Dorsolateral prefrontal cortex (tissue), 122 donors: ENCODE measurements at places on chromosomes 5 and 9. TPM values are rescaled to one million over a fixed set of nuclear protein-coding genes. Genes with fewer than 3 reads are reported as not detected.

PAIP2 gene
- total RNA-seq, result 172 TPM

GRCh38 chr5:74667396-74667795 is 17.6 kb upstream of the HEXB start:
- no peak for DNase-seq

DNA sequence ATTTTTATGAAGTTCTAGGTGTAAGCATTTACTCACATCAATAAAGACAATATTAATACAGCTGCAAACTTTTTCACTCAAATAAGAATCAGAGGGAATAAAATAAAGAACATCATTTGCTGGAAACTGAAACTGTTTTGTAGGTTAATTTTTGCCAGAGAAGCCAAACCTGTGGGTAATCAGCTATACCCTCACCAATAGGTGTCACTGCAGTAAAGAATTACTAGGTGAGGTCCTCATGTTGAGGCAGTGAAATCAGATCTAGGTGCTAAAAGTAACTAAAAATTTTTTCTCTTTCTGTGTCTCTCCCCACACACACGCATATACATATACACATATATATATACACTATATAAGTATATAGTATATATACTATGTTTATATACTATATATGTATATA is 1016.3 kb upstream of the SEMA6A start:
- DNase-seq, result no peak

SLC4A9 gene
- total RNA-seq, result 1.1 TPM

DNA sequence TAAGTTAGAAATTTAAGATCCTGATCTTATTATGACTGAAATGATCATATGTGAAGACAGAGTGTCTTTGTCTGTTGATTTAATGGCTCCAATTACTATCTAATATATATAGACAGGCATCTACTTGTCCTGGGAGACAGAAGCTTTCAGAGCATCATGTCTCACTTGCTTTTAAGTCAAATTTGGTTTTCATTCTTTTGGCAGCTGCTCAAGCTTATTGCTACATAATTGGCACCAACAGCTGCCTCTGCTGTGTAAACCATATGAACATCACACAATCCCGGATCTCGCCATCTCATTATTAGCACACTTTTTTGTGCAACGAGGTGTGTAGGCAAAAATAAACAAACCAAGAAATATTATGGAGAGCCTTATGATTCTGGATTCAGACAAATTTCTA is 1717.9 kb downstream of the EFNA5 start:
- DNase-seq, result no peak

DNA sequence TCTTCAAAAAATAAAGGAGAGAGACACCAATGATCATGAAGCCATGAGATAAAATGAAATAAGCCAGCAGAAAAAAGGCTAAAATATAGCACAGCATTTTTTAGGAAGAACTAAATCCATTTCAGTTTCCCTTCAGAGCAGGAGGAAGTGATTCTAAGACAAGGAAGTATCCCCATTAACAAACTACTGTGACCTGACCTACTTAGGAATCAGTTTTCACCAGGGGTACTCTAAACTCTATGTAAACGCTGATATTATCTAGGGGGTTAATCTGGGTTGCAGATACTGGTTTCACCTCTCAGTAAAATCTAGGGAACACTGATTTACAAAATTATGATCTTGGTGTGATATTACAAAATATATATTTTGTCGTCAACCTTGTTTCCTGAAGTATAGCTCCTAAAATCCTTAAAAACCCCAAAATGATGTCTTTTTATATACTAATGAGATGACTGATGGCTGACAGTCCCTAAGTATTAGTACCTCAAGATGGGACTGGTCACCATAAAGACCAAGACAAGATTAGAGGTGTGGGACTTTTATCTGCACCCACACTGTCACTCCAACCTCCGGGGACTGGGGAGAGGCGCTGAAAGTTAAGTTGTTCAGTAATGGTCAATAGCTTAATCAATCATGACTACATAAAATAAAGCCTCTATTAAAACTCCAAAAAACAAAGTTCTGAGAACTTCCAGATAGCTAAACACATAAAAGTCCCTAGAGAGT is 2.9 kb upstream of the FNBP1 start:
- DNase-seq, result no peak

IFNA13 gene
- 0.91 TPM for total RNA-seq

GRCh38 chr5:180290568-180291233 is 1.2 kb downstream of the MAPK9 start:
- DNase-seq, result no peak

- no peak for DNase-seq
Measured at GRCh38 chr5:172335721-172336120, 52.2 kb upstream of the UBTD2 start.

TMEM171 gene
- 2.9 TPM for total RNA-seq

TSLP gene
- 0.42 TPM for total RNA-seq

DNA sequence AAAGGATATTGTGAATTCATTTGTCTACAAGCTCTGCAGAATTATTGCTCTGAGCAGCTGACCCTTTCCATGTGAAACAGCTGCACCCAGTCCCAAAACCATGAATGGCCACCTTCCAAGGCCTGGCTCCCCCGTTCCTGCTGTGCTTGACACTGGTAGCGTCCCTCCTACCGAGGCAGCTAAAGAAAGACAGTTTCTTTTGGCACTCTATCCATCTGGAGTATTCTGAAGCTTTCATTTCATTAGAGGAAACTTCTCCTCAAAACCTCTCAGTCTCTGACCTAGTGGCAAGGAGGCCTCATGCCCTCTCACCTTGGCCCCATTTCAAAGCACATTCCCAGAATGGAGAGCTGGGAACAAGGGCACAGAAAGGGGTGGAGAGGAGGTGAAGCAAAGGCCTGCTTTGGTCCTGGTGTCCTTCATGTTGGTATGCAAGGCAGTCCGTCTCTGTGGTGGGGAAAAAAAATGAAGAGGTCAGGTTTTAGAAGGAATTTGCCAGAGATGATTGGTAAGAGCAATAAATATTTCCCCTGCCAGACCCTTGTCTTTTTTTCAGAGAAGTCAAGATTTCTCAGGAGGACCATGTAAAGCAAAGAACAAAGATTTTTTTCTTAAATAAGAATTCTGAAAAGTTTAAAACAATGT is 232.0 kb downstream of the RFK start:
- DNase-seq, result no peak

FBN2 gene
- total RNA-seq, result 1.0 TPM

- DNase-seq, result no peak
Measured at GRCh38 chr9:103872811-103873210, 221.3 kb upstream of the SMC2 start.

DNA sequence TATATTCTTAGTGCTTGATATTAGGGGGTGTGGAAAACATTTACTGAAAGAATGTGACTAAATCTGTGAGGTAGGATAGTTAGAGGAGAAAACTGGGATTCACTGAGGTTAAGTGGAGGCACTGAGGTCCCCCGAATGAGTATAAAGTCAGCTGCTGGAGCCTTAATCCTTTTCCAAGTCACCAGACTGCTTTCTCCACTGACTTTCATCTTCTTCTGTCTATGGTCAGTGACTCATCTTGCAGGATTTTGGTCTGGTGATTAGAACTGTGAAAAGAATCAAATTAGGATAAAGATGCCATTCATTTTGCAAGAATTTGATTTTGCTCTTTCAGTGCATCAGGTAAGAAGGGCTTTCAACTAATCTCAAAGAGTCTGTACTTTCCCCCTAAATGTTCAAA is 89.3 kb upstream of the ALDH1A1 start:
- DNase-seq, result no peak

DNA sequence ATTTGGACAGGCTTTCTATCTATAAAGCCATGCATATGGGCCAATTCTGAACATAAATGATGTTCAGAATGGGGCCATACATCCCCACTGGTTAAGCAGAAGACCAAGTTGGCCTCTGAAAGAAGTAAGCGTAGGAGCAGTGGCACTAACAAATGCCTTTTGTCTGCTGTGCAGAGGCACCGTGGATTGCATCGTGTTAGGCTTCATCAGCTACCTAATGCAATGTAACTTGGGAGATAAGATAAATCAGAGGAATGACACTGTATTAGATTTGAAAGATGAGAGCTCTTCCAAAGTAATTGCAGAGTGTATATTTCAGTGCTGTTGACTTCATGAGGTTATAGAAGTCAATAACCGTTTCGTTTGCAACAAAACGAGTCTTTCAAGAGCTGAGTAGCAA is 148.1 kb downstream of the PARP8 start:
- no peak for DNase-seq

DNA sequence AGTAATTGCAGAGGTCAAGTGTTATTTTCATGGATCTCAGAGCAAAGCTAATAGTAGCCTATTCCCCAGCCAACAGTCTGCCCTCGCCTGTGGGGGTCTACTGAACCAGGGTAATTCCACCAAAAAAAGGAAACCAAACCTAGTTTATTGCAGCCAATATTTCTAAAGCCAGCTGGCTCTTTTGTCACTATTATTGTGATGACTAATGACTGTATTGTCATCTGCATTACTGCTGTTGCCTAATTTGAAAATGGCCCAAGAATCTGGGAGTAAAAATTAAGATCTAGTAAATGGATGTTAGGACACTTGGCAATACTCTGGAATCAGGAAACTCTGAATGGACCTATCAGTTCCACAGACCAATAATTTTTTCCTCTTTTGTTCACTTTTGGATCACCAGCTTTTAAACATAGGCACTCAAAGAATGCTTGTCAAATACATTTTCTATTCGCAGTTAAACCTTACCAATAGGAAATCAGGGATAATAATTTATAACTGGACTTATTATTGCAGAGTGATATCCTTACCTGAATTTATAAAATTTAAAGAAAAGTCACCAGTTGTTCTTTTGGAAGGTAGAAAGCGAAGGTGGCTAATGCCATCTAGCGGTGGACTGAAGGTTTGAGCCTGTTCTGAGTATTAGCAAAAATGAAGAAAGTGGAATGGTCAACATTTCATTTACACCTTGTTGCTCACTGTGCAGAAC is 69.2 kb downstream of the SYK start:
- DNase-seq, result no peak

OR1L8 gene
- 0.26 TPM for total RNA-seq

PCDHA11 gene
- 6.0 TPM for total RNA-seq

- DNase-seq, result no peak
Measured at GRCh38 chr5:94540856-94541494, 77.4 kb downstream of the KIAA0825 start.

SVEP1 gene
- 8.5 TPM for total RNA-seq

GRCh38 chr5:178831049-178831448 is 28.7 kb upstream of the ZNF354B start:
- DNase-seq, result no peak

ROPN1L gene
- 5.9 TPM for total RNA-seq

DNA sequence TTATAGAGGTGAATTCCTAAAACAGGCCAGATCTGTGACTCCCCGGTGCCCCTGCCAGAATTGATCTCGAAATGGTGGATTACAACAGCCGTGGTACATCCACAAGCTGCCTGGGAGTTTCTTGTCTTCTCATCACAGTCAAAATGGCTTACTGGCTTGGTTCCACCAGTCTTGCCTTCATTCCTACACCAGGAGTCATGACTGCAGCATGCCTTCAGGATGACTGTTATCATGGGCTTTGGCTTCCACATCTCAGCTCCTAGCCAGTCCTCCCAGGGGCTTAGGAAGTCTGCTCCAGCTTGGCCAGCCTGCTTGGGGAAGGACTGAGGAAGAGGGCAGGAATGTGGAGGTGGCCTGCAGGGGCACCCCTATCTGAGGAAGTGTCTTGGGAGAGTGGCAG is 132.9 kb upstream of the NR3C1 start:
- no peak for DNase-seq

PCSK5 gene
- total RNA-seq, result 9.3 TPM

DNA sequence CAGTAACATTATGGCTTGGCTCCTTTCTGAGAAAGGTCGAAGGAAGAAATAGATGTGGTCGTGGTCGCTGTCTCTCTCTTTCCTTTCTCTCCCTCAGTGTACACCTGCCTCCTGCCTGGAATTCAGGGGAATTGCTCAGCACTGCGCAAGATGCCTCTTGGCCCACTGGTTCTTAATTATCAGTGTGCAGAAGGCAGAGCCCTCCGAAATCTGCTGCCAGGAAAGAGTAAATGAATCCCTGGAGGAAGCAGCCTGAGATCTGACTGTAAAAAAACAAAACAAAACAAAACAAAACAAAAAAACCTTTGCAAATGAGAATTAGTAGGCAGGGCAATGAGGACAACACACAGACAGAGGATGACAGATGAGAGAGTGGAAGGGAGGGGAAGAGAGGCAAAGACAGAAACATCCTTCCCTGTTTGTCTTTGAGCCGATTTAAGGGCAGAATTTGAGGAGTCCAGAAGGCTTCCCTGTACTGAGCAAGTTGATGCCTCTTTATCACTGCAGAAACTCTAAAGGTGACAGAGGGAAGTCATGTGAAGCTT is 113.8 kb upstream of the PUM3 start:
- DNase-seq, result no peak

DNA sequence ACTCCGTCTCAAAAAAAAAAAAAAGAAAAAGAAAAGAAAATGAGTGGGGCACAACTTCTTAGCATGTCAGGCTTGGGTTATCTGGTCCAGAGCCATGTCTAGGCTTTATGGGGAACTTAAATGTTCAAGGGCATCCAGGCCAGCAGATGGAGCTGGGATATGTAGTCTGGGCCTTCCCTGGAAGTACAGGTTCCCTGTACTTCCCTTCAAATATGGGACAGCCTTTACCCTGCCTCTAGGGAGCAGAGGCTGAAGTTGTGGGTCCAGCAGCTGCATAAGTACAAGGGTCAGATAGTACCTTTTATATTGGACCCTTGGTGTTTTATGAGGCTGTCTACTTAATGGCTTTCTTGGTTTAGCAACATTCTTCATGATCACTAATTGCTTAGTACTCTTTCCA is 42.1 kb downstream of the FAF2 start:
- DNase-seq, result no peak

GRCh38 chr5:124956471-124957029 is 210.1 kb upstream of the ZNF608 start:
- DNase-seq, result no peak

F2R gene
- total RNA-seq, result 2.5 TPM

- DNase-seq, result no peak
Measured at GRCh38 chr5:141672841-141673813, 8.9 kb downstream of the ARAP3 start.

TYRP1 gene
- total RNA-seq, result 1.9 TPM

DNA sequence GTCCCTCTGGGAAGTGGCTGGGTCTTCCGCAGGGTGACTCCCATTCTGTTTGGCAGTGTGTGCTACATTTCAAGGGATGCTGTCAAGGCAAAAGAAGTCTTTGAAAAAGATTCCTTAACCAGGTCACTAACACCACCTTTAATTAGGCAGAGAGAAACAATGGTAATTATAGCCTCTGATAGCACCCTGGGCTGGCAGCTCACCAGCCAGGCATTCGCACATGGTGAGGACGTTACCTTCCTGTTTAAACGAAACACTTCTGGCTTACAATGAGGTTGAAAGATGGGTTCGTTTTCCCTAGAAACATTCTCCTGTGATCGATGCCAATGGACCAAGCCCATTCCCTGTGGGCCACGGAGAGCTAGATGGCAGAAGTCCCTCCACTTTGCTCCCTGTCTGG is 230.1 kb upstream of the PANK3 start:
- DNase-seq, result no peak
